ENCODE measurements at places on chromosomes 12 and 14. TPM values are rescaled to one million over a fixed set of nuclear protein-coding genes. Genes with fewer than 3 reads are reported as not detected.

The NANOG gene
- not detected for total RNA-seq

The GALNT4 gene
- total RNA-seq = 15.5 TPM

The TNFAIP2 gene
- total RNA-seq = 122 TPM

The CHGA gene
- total RNA-seq = not detected

The RIC8B gene
- total RNA-seq = 15.1 TPM

The ANG gene
- total RNA-seq = 1.7 TPM

The CMA1 gene
- not detected for total RNA-seq

The HOXC5 gene
- 1.3 TPM for total RNA-seq

The TAS2R13 gene
- 3.9 TPM for total RNA-seq

The PDE3A gene
- 7.1 TPM for total RNA-seq

The PPP4R3A gene
- 43.5 TPM for total RNA-seq

The FGD4 gene
- 4.7 TPM for total RNA-seq

The CCDC88C gene
- total RNA-seq = under 0.01 TPM

The NGB gene
- total RNA-seq = not detected

The NELL2 gene
- not detected for total RNA-seq

The PXMP2 gene
- 10.8 TPM for total RNA-seq

The GPX2 gene
- not detected for total RNA-seq

The HAL gene
- not detected for total RNA-seq

The KRT83 gene
- total RNA-seq = not detected

The GARIN6 gene
- total RNA-seq = not detected

The OR10A7 gene
- total RNA-seq = not detected

The LAG3 gene
- 0.43 TPM for total RNA-seq

The BEGAIN gene
- not detected for total RNA-seq

The GPD1 gene
- total RNA-seq = under 0.01 TPM

The KRT3 gene
- not detected for total RNA-seq

The ACOT4 gene
- total RNA-seq = 1.7 TPM

The PACS2 gene
- 35.0 TPM for total RNA-seq

The WIF1 gene
- total RNA-seq = not detected

The PLEKHG7 gene
- not detected for total RNA-seq

The FLVCR2 gene
- 0.43 TPM for total RNA-seq

The ASB2 gene
- total RNA-seq = 0.86 TPM

The ERBB3 gene
- 1.7 TPM for total RNA-seq

The MYO1H gene
- total RNA-seq = not detected
